Activated CD8-positive, alpha-beta memory T cell treated with anti-CD3 and anti-CD28 coated beads for 1 hour (primary cell): ENCODE measurements at places on chromosomes 5 and 9.

- DNase-seq: no peak
Measured at GRCh38 chr9:132763574-132763973, 93.3 kb downstream of the GTF3C4 start.

- DNase-seq: no peak
Measured at GRCh38 chr5:71934322-71934721, 173.0 kb upstream of the MAP1B start.

DNA sequence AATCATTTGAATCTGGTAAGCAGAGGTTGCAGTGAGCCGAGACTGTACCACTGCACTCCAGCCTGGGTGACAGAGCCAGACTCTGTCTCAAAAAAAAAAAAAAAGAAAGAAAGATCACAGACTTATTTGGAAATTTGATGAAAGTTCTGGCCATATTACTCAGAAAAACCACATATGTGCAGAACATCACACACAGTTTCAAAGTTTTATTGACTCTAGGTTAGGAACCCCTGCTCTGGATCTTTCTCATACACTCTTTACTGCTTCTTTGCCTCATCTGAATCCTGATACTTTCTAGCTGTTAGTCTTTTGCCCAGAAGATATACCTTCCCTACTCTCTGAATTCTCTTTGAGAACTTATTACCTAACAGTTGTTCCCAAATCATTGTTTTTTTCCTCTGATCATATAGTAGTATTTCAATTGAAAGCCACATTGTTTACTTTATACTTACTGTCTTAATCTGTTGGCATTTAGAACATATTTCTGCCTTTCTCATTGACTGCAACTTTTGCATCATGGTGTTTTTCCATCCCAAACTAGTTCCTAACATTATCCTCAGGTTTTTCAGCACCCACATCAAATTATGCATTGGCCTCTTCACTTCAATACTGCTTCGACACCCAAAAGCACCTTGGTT, 68.7 kb downstream of the LNPEP start:
- DNase-seq: no peak

- no peak for DNase-seq
Measured at GRCh38 chr5:66179297-66180051, 35.4 kb downstream of the SREK1 start.

DNA sequence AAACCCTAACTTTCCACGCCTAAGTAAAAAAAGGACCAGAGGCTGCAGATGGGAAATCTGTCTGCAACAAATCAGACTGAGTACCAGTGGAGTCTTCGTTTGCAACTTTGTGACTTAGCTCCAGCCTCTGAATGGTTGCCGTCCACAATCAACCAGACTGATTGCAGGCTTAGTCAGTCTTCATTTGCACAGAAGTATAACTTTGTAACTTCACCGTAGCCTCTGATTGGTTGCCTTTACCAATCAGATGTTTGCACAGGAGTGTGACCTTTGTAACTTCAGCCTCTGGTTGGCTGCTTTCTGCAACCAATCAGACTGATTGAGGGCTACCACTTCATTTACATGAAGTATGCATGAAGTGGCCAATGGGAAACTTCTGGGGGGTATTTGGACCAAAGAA, 53.7 kb downstream of the TGFBR1 start:
- DNase-seq: no peak

DNA sequence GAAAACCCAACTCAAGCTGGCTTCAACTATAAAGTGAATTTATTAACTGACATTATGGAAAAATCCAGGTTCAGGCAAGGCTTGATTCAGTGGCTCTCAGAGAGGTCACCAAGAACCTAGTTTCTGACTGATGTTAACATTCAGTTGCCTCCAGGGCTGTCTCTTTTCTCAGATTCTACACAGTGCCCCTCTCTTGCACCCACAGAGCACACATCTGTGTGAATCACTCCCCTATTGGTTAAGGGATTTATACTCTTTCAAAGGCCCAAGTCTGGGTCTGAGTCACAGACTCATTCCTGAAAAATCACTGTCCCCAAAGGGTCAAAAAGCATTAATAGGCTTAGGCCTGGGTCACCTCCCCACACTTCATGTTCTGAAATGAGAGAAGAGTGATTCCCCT, 6.2 kb upstream of the HAVCR2 start:
- no peak for DNase-seq

GRCh38 chr5:82863266-82863665, 213.9 kb downstream of the TMEM167A start:
- DNase-seq: no peak

GRCh38 chr9:82031538-82032280, 43.1 kb downstream of the SPATA31D1 start:
- DNase-seq: no peak

DNA sequence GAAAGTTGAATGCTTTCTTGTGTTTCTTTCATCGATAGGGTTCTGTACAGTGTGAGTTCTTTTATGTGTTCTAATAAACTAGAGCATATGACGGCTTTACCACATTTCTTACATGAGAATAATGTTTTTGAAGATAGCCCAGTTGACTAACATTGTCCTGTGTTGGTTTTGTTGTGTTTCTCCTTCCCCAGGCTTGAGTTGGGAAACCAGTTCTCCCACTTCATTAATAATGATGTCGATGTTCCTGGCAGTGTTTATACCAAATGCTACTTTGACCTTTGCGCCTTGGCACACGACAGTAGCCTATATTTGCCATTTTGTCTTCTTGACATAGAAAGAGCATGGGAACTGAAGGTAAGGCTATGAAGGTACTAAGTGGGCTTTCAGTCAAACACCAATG, 14.4 kb upstream of the ZNF782 start:
- DNase-seq: no peak

- no peak for DNase-seq
Measured at GRCh38 chr5:74655206-74655605, 14.7 kb upstream of the ENC1 start.

- no peak for DNase-seq
Measured at GRCh38 chr5:91486638-91487037, 103.5 kb upstream of the ARRDC3 start.

- no peak for DNase-seq
Measured at GRCh38 chr9:90062982-90063381, 458.2 kb downstream of the GADD45G start.

GRCh38 chr9:132241483-132241839, 79.6 kb downstream of the NTNG2 start:
- DNase-seq: no peak

DNA sequence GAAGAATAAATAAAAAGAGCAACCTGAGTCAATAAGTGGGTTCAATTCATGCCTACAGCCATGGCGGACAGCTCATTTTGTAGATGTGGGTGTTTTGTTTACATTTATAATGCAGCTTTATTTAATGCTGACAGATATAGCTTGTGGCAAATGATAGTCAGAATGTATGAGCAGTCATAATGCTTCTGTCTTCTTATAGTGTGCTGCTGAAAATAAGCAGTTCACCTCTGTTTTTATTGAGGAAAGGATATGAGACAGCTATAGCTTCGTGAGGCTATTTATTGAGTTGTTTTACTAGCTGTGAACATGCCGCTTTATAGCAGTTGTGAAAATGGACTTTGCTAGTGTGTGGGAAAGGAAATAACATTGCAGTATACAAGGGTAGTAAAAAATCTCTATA, 147.4 kb downstream of the PBX3 start:
- DNase-seq: no peak

- DNase-seq: no peak
Measured at GRCh38 chr9:13033959-13034693, 245.4 kb downstream of the MPDZ start.

- DNase-seq: no peak
Measured at GRCh38 chr9:126723807-126724172, 81.0 kb upstream of the ZBTB43 start.

DNA sequence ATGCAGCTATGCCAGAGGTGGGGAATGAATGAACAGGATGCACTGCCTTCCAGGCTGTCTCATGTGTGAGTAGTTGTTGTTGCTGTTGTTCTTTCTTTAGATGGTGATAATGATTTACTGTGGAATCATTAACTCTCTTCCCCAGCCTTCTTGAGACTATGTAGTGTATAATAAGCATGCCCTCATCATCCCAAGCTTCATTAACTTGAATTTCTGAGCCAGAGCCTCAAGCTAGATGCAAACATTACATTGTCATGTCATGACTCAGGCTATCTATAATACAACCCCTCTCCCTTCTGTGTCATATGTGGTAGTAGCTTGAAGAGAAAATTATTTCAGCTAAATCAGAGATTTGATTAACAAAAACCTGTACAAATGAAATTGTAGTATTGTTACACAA, 10.0 kb upstream of the ADAMTSL1 start:
- DNase-seq: no peak

DNA sequence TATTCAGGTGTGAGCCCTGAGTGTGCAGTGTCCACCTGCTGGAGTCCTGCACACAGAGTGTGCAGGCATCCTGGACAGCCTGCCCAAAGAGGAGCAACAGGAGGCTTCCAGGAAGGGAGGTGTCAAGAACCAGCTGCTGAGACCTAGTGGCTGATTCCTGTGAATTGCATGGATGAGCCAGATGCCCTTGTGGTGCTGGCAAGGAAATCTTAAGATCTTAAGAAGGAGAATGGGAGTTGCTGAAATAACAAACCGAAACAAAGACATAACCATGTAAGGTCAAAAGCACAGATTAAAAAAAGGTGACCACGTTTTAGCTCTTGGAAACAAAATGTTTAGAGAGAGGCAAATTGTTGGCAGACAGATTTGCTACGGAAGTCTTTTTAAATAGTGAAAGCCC, 29.3 kb upstream of the RPS23 start:
- DNase-seq: no peak
